RCC 7860 (cell line): ENCODE measurements at places on chromosomes 7 and 10.
A peak's percentile ranks its signal among the peaks of the same experiment; 100 is the strongest.

DNA sequence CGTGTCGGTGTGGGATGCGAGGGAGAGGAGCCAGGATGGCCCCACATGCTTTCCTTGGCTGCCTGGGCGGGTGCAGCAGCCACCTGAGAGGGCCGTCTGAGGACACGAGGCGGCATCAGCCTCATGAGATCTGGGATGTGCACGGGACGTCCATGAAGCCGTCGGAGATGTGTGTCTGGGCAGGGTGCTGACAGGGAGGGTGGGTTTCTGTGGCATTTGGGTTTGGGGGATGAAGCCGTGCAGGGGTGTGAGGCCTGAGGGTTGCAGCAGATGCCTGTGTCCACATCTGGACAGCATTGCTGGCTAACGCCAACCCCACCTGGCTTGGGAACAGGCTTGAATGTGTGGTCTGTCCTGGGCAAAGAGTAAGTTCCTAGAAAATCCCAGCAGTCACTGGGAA, 179.5 kb downstream of the DNAJB6 start:
- no peak for DNase-seq

DNA sequence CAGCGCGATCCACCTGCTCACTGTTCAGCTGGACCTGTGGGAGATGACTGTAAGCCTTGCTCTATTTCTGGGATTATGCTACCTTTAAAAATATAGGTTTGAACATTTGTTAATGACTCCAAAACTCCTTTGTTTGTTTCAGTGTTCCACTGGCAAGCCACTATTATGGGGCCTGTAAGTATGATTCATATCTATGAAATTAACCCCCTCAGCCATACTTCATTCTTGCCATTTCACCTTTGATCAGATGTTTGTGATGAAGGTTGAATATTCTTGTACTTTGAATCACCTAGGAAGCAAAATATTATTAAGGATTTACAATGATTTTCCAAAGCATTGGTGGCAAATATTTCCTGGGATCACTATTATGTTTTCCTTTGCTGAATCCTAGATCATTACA, 23.9 kb upstream of the TFAM start:
- DNase-seq: no peak

- peak; percentile 54 for DNase-seq
Observed at GRCh38 chr10:74292871-74293427, 141.9 kb downstream of the ADK start.

DNA sequence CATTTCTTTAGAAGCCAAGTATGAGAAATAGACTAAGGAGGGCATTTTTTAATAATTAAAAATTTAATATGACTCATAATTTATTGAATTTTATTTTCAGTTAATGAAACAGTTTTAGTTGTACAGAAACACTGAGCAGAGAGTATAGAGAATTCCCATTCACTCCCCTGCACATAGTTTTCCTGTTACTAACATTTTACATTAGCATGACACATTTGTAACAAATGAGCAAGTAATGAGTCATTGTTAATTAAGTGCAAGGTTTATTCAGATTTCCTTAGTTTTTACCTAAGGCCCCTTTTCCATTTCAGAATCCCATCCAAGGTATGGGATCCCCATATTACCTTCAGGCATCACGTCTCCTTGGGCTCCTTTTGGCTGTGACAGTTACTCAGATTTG, 271.5 kb upstream of the FZD8 start:
- DNase-seq: no peak

- DNase-seq: peak; percentile 18
Observed at GRCh38 chr10:77548671-77549070, 88.9 kb downstream of the KCNMA1 start.

- DNase-seq: no peak
Observed at GRCh38 chr10:6185039-6185716, 17.6 kb upstream of the PFKFB3 start.

- no peak for DNase-seq
Observed at GRCh38 chr7:28900311-28900710, 57.8 kb downstream of the TRIL start.
